AG10803 (cell line): ENCODE measurements at places on chromosomes 16 and 17.
A peak's percentile ranks its signal among the peaks of the same experiment; 100 is the strongest.

DNA sequence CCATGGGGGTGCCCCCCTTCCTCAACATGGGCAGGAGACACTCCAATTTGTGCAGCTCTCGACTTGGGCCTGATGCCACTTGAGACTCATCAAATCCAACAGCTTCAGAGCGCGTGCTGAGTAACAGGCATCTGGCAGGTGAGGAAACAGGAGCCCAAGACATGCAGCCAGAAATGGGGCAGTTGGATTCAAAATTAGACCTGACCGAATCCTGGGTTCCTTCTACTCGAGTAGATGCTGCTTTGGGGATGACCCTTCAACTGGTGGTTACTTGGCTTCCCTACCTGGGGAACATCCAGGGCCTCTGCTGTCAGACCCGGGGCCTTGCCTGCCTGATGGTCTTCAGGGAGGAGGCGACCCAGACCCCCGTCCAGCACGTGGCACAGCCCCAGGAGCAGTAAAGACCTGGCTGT, 488 bp upstream of the NTN3 start:
- DNase-seq = no peak

DNA sequence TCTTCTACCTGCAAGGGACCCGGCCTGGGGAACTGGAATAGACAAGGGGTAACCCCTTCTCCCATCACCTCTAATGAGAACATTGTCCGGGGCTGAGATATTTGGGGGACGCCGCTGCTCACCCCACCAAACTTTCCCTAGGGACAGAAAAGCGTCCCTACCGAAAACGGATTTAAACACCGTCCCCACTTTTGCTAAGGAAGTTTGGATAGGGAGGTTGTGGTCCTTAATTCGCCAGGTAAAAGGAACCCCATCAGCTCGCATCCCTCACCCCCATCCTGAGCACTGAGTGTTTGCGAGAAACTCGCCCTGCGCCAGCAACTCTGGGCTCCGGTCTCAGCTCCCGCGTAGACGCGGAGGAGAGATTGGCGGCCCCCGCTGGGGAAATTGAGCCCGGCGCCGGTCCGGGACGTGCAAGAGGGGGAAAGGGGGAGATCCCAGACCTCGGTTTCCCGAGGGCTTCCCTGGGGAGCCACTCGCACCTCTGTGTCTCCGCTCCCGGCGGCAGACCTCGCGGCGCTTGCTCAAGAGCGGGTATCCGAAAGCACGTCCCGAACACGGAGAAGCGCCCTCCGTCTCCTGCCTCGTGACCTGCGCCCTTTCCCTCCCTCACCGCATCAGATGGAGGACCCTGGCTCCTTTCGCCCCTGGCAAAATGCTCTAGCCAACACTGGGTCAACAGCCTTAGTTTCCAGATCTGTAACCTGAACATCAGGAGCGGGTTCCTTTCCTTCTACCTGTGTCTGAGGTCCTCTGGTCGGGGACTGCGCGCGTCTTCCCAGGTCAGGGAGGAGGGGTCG, 3.1 kb upstream of the SOX9 start:
- DNase-seq = no peak

DNA sequence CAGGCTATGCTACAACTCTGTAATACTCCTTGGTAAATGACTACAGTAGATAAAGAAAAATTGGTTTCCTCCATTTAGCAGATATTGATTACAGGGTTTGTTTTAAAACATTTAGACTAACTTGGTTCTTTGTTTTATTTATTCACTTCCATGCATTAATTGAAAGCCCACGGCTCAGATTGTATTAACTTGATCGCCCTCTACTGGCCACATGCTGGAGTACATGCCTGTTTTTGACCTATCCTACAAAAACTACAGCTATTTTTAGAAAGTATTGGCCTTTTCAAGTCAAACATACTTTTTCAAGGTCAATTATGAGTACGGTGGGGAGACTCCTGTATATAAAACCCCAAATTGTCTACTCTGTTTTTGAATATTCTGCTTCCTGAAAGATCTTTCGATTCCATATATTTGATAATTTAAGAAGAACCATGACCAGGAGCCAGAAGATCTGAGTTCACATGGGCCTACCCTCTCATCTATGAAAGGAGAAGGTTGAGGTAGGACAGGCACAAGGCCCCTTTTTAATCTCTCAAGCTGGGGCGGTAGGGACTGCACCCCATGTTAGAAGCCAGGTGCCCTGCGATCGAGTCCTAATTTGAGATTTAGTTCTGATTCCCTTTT, 51.8 kb downstream of the CA10 start:
- peak; percentile 36 for DNase-seq

DNA sequence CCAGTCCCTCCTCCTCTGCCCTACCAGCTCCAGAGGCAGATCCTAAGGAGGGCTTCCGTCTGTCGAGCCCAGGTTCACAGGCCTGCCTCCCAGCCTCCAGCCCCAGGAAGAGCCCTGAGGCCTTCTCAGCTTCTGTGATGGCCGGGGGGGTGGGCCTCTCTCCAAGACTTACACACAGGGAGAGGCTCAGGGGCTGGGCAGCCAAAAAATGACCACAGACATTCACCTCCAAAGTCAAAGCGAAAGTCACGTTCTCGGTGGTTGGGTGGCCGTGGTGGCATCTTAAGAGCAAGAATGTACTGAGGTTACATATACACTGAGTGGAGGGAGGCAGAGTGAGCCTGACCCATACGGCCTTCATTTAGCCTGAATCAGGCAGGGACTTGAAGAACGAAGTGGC, 119.1 kb downstream of the CCDC182 start:
- no peak for DNase-seq

- DNase-seq = peak; percentile 50
Observed at GRCh38 chr16:29784901-29785500, 5.5 kb upstream of the KIF22 start.

DNA sequence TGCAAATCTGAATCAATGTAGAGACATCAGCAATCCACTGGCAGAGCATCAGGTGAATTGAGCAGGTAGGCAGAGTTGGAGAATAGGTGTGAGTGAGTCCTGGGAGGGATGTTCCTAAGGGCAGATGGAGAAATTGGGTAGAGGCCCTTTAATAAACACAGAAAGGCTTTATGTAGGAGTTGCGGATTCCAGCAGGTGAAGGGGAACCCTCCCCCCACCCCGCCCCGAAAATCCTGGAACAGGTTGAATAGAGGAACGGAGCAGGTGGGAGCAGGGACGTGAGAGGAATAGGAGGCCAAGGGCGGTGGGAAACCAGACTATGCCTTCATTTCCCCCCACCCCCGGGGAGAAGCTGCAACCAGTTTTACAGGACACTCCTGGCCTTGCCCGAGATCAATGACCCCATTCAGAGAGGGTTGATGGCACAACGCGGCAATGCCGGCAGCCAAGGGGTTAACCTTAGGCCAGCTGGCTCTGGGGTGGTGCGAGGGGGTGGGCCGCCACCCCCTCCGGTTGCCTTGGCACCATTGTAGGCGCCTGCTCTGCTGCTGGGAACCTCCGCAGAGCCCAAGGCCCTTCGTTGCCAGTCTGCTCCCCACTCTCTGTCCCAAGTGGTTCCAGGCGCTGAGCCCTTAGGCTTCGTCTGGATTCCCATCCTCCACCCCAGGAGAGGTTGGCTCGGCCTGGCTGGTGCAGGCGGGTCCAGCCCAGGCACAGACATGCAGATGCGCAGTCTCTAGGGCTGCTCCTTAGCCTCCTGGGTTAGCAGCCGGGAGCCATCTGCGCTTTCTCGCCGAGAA, 814 bp upstream of the RUNDC3A start:
- DNase-seq = peak; percentile 34

DNA sequence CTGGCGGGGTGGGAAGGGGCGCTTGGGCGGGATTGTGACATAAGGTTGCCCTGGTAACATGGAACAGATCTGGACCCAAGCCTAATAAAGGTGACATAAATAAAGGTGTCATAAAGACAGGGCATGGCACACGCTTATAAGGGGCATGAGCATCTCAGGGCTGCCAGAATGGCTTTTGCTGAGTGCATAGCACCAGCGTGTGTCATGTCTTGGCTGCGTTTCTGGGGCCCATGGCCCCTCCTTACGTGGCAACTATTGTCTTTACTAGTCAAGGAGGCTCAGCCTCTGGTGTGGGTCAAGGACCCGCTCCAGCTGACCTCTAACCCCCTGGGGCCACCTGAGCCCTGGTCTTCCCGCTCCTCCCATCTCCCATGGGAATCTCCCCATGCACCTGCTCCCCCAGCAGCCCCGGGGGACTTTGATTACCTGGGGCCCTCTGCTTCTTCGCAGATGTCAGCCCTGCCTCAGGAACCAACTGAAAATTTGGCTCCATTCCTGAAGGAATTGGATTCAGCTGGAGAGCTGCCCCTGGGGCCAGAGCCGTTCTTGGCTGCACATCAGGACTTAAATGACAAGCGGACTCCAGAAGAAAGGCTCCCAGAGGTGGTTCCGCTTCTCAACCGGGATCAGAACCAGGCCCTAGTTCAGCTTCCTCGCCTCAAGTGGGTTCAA, 13.9 kb downstream of the LRRC37B start:
- DNase-seq = peak; percentile 23

GRCh38 chr17:82278786-82279391, 5.4 kb upstream of the CSNK1D start:
- DNase-seq = no peak

GRCh38 chr17:28907709-28908475, 5.0 kb upstream of the DHRS13 start:
- peak; percentile 35 for DNase-seq

- DNase-seq = no peak
Observed at GRCh38 chr17:35188111-35188510, 6.1 kb downstream of the SLC35G3 start.

GRCh38 chr16:72428681-72429376, 256.9 kb upstream of the PMFBP1 start:
- DNase-seq = no peak

GRCh38 chr16:88633684-88634140, 4.7 kb upstream of the IL17C start:
- DNase-seq = no peak

DNA sequence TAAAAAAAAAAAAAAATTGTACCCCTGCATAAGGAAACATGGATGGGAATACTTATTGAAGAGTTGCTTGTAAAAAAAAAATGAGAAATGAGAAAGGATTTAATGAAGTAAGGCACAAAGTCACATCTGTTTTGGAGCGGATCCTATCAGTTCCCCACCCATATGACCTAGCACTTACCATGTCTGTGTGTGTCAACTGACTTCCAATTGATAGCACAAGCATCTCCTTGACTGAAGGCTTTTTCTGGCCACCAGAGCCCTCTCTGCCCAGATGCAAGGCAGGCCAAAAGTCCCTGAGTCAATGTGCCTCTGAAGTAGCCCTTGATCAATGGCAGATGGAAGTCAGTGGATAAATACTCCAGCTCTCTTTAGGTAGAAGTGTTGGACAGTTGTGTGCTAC, 13.4 kb upstream of the NLK start:
- no peak for DNase-seq

- DNase-seq = no peak
Observed at GRCh38 chr16:49158029-49158642, 123.5 kb downstream of the CBLN1 start.

GRCh38 chr17:40646791-40647623, 611 bp downstream of the SMARCE1 start:
- peak; percentile 66 for DNase-seq

DNA sequence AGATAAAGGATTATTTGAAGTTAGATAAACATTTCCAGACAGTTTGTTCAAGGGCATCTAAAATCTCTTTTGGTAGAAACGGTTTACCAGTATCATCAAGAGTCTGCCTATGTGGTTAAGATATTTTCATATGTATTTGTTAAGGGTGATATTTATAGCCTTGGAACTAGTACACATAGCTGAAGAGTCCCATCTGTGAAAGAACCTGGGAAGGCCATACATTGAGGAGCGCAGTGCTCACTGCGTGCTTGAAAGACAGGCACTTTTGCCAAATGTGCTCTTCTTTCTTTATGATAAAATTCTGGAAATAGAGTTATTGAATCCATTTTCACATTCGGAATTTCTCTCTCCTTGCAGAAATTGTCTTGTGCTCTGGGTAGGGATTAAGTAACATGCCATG, 7.7 kb downstream of the IGSF6 start:
- DNase-seq = no peak

DNA sequence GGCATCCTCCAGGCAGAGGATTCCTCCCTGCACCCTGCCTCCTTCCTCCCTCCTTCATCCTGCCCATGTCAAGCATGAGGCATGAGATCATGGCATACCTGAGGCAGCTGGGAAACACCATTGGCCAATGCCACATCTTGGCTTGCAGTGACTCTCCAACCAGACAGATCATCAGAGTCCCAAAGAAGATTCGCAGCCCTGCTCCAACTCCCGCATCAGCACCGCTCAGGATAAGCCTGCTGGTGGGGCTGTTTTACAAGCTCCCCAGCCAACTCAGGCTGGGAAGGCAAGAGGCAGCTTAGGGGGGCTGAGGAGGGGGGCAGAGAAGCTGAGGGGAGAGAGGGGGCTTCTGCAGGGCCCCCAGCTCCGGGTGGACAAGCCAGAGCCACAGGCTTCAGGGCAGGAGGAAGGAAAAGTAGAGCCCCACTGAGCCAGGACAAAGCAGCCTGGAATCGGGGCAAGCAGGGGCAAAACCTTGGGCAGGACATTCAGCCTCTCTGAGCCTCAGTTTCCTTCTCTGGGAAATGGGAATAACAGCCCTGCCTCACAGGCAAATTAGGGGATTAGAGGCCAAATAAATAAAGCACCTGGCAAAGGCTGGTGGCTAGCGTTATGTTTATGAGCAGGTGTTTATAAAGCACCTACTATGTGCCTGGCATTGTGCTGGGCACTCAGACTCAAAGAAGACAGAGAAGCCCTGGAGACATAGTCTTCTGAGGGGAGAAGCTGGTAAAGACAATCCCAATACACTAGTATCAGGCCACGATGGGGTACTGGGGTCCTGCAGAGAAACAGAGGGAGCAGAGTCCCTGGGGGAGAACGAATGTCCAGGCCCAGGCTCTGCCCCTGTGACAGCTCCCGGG, 88.1 kb downstream of the GOSR1 start:
- DNase-seq = no peak

DNA sequence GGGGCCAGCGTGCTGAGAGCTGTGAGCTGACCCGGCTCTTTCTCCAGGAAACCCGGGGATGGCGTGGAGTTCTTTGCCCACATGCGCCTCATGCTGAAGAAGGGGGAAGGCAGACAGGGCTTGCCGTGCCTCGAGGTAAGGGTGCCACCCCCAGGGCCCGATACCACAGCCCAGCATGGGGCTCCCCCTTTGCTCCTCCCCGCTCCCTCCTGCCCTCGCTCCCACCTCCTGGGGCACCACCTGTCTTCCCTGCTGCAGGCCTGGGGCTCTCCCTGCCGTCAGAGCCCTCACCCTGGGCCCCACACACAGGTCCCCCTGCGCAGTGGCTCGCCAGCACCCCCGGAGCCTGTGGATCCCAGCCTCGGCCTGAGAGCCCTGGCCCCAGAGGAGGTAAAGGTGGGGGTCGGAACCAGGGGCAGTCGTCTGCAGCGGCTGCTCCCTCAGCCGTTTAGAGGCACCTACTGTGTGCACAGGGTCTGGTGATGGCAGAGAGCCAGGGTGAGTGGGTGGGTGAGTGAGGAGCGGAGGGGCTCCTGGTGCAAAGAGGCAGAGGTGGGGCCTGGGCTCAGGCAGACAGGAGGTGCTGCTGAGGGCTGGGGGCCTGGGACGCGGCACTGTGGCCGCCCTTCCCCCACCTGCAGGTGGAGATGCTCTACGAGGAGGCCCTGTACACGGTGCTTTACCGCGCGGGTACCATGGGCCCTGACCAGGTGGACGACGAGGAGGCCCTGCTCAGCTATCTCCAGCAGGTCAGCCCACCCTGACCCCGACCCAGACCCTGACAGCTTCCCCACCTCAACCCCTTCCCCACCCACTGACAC, 5.6 kb downstream of the BAIAP3 start:
- no peak for DNase-seq

- no peak for DNase-seq
Observed at GRCh38 chr16:68434624-68435210, 13.6 kb downstream of the SMPD3 start.

GRCh38 chr17:74704544-74704943, 8.2 kb downstream of the CD300LF start:
- no peak for DNase-seq
